ENCODE measurements at places on chromosomes 11 and 22.

DNA sequence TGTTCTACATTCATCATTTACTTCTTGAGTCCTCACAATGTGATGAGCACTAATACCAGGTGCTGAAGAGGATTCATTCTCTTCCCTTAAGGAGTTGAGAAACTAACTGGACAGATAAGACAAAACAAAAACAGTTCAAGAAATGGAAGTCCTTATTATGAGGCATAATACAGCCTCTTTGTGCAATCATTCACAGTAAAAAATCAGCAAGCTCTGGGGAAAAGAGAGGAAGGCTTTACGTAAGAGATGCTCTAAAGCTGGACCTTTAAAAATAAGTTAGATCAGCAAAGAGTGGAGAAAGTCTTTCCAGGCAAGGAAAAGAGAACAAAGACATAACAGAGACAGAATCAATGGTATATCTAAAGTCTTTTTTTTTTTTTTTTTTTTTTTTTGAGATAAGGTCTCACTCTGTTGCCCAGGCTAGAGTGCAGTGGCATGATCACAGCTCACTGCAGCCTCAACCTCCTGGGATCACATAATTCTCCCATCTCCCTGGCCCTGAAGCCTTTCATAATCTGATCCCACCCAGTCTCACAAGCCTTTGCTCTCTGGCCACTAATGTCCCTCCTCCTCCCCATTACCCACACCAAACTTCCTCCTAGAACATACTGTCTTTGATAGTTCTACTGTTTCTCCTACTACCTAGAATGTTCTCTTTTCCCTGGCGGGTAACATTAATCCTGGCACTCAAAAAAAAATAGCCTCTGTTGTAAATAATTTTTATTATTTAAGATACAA, 40.9 kb downstream of the MRTFA start:
- no peak for DNase-seq

- peak; percentile 76 for DNase-seq
Observed at GRCh38 chr22:30287648-30288418, 1.5 kb downstream of the CASTOR1 start.

- DNase-seq = no peak
Observed at GRCh38 chr22:28791841-28792490, 8.4 kb downstream of the XBP1 start.

DNA sequence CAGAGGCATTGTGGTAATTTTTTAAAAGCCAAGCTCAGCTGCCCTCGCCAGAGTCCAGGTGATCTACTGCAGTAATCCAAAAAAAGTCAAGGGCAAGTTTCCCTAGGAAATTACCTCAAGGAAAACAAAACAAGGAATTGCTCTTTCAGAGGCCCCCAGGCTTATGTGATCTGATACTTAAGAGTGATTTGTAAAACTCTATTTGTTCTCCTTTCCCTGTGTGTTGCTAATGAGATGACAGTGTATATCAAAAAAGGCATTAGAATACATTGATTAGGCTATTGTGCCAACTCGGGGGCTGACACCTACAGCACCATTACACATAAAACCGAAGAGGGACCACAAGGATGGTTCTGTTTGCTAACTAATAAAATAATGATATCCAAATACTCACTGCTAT, 44.5 kb upstream of the CHRM4 start:
- DNase-seq = no peak

- no peak for DNase-seq
Observed at GRCh38 chr22:19038728-19039447, 83.3 kb downstream of the DGCR2 start.

GRCh38 chr22:27573280-27574001, 228.1 kb downstream of the MN1 start:
- DNase-seq = no peak

GRCh38 chr22:47322854-47323253, 560.4 kb downstream of the TBC1D22A start:
- DNase-seq = no peak

DNA sequence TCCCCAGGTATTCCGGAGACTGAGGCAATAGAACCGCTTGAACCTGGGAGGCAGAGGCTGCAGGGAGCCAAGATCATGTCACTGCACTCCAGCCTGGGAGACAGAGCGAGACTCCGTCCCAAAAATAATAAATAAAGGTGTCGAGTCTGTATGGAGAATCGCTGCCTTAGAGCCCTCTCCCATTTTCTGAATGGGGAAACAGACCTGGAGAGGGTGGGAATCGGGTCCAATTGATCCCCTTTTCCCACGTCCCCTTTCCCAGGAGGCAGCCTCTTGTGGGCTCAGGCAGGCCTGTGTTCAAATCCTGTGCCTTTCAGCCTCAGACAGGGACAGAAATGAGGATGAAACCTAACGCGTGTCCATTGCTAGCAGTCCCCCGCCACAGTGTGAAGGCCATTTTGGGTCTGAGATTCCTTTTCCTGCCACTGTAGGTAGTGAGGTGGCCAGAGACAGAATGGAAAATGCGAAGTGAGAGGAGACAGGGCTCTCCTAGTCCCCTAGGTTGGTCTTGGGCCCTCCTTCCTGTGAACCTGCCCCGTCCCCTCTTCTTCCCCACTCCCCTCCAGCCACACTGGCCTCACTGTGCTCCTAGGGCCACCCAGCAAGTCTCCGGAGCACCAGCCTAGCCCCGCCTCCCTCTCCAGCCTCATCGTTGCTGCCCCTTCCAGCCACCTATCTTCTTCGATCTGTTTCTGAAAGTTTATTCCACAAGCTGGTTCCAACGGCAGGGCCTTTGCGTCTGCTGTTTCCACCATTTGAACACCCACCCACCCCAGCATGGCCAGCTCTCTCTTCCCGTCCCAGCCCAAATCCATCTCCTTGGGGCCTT, 2.7 kb upstream of the POLDIP3 start:
- DNase-seq = no peak

DNA sequence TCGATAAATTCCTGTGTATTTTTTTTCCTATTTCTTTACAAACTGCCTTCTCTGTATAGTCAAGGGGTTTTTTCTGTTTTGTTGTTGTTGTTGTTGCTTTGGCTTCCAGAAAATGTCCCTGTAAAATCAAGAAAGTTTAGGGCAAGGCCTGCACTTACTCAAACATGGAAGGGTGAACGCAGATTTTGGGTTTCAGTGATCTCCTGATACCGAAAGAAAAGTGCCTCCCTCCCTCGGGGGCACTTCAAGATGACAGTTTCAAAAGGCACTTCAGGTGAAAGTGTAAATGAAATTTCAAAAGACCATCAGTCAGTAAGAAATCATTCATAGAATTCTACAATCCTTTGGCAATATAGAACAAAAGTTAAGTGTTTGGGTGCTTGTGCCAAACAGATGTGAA, 43.4 kb upstream of the TMPRSS4 start:
- DNase-seq = no peak

- no peak for DNase-seq
Observed at GRCh38 chr22:38428714-38429113, 26.3 kb downstream of the KCNJ4 start.

- DNase-seq = no peak
Observed at GRCh38 chr11:7548659-7549274, 35.0 kb downstream of the PPFIBP2 start.

- DNase-seq = no peak
Observed at GRCh38 chr22:19930551-19931486, 10.8 kb upstream of the COMT start.

Data from activated T-helper 1 cell treated with anti-CD3 and anti-CD28 coated beads, Interleukin-2, amount 50 U/mL, for 16 hours (primary cell).